Activated naive CD8-positive, alpha-beta T cell treated with anti-CD3 and anti-CD28 coated beads, Interleukin-2, amount 50 U/mL, for 24 hours (primary cell): ENCODE measurements at places on chromosomes 7 and 10.

GRCh38 chr7:73770002-73770859, at the start of gene CLDN3:
Gene CLDN3 (minus strand): TSS chr7:73770270. CDS start chr7:73770049, 221 bp downstream.
- peak; percentile 24 for DNase-seq

- no peak for DNase-seq
Observed at GRCh38 chr7:81929386-81929785, 159.5 kb upstream of the HGF start.

DNA sequence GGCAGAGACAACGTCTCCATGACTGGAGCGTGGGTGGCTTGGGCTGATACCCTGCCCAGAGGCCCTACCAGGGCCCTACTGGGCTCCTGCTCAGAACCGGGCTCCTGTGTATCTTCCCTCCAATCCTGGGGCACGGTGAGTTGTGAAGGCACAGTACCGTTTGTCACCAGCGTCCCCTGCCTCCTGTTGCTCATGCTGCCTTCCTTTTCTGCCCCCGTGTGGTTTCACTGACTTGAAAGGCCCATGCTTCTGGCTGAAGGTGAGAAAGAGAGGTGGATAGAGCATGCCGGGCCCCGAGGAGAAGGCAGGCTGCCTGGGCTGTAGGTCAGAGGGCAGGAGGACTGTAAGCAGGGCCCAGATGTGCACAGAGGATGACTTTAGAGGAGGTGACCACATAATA, 9.1 kb upstream of the DMBT1 start:
- DNase-seq: peak; percentile 39

GRCh38 chr10:94859086-94859485, 79.4 kb upstream of the CYP2C9 start:
- no peak for DNase-seq

GRCh38 chr10:71520042-71520441, 123.3 kb downstream of the CDH23 start:
- DNase-seq: no peak

GRCh38 chr10:91604553-91605534, 28.0 kb downstream of the PPP1R3C start:
- DNase-seq: no peak

DNA sequence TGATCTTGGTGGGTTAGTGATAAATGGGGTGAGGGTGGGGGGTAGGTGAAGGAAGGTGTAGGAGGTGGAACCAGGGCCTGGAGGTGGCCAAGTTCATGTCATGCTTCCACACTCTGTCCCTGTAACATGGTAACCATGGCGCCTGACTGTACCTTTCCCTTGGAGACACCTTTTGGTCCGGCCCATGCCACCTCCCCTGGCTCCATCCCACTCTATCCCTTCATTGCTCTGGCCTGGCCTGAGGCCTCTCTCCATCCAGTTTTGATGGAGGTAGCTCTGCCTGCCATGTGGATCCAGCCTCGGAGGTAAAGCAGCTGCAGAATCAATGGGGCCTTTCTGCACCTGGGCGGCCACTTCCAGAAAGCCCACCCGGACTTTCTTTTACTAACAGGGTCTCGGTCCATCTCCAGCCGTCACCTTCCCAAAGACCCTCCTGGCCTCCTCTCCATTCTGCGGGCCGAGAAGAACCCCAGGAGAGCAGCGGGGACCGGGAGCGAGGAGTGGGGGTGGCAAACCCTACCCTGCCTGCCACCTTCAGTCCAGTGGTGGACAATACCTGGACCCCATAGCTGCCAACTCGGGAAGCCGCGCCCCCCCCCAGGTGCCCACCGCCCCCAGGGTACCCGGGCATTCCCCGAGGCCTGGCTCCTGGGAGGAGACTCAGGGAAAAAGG, 504 bp upstream of the TRRAP start:
- no peak for DNase-seq

- no peak for DNase-seq
Observed at GRCh38 chr10:97059006-97059871, 126.5 kb downstream of the SLIT1 start.

GRCh38 chr7:89072081-89072480, 276.5 kb upstream of the TEX47 start:
- no peak for DNase-seq

DNA sequence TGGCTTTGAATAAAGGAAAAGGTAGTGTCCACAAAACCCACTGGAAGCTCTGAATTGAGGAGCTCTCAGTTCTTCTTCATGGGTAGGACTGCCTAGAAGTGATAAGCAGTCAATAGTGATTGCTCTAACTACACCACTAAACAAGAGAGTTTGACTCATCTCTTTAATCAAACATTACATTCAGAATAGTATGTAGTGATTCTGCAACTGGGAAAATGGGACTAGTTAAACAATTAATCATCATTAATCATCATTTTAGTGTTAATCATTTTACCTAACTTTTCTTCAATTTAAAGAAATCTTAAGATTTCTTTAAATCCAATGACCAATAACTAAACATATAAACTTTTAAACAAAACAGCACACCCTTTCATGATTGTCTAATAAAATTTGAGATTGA, 484.0 kb upstream of the FZD8 start:
- no peak for DNase-seq

DNA sequence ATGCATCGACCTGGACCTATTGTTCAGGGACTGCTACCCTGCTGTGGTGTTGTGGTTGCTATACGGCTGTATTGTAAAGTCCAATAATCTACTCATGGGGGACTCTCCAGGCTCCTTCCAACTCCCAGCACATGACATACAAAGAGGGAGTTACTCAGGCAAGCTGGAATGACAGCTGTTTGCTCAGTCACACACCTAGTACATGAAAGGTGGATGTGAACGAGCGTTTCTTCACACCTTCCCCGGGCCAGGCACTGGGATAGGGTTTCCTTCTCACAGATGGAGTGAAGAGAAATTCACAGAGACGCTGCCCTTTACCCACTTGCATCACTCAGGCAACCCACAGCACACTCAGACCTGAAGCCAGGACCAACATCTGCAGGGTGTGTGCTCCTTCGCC, 215.7 kb downstream of the TNS3 start:
- DNase-seq: no peak

- DNase-seq: no peak
Observed at GRCh38 chr7:100765250-100765649, 31.9 kb downstream of the ZAN start.

- peak; percentile 12 for DNase-seq
Observed at GRCh38 chr10:70052462-70053217, at the start of gene MACROH2A2. Gene MACROH2A2 (plus strand): TSS chr10:70052846. CDS start chr10:70075659, 22,813 bp downstream.

GRCh38 chr10:113304726-113305125, 248.1 kb upstream of the HABP2 start:
- no peak for DNase-seq

DNA sequence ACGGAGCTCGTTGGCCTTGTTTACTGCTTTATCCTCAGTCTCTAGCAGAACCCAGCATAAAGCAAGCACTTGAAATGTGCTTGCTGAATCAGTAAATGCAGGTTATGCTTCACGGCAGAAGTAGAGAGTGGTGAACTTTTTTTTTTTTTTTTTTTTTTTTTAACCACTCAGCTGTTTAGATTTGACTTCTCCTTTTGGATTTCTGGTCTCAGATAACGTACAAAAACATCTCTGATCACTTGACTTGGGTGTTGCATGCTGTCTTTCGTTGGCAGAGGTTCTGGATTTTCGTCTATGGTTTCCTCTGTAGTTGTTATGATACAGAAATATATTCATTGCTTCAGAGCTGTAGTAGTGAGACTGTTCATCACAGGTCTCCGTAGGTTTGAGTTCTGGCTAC, 242.5 kb upstream of the HABP2 start:
- no peak for DNase-seq

DNA sequence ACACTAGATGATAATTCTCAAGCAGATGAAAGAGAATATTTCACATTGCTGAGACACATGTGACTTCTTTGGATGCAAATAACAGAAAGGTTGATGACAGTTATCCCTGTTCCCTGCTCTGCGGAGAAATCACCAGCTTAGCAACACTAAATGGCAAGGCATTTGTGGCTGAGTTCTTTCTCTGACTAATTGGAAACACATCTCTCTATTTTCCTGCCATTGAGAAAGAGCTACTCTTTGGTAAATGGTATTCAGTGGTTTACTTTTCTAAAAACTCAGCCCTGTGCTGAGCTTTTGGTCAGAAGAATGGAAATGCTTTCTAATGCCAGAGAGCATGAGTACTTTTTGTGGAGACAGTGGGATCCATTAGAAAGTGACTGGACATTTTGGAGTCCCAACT, 771.4 kb downstream of the LRMDA start:
- DNase-seq: no peak

DNA sequence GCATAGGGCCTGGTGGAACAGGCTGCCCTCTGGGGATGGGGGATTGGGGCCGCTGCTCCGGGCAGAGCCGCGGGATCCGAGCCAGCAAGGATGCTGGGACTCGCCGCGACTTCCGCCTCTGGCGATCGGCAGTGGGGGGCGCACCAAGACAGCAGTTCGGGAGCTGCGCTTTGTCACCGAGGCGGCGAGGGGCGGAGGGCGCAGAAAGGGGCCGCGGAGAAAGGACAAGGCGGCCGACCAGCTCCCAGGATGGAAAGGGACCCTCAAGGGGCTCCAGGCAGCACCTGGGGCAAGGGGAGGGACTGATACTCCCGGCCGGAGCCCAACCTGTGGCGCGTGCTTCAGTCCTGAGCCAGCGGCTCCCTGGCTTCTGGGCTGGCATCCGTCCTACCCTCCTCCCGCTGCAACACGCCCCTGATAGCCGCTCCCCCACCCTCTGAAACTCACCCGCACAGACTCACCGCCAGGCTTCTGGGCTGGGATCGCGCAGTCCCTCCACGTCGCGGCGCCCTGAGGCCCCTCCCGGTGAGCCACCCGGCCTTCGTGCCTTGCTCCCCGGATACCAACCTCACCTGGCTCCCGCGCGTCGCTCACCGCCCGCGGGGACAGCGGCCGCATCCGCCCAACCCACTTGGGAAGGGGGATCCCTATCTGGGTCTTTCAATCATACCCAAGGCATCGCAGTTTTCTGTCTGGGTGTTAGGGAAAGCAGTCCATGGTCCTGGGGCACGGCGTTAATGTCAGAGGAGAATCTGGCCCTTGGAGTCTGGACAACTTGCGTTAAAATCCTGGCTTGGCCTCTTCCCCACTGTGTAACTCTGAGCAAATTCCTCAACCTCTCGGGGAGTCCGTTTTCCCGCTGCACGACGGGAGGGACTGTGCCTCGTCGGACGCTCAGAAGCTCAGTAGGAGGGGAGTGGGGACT, 7.0 kb upstream of the EVX1 start:
- DNase-seq: no peak

GRCh38 chr7:25861164-25861496, 290.9 kb upstream of the NFE2L3 start:
- DNase-seq: no peak

GRCh38 chr10:104155591-104155990, 33.6 kb downstream of the SFR1 start:
- DNase-seq: no peak

- no peak for DNase-seq
Observed at GRCh38 chr10:79300711-79301110, 46.6 kb upstream of the PPIF start.

- no peak for DNase-seq
Observed at GRCh38 chr7:135712796-135713195, 15.2 kb downstream of the SLC13A4 start.

GRCh38 chr7:17155529-17155928, 142.9 kb upstream of the AHR start:
- DNase-seq: no peak

DNA sequence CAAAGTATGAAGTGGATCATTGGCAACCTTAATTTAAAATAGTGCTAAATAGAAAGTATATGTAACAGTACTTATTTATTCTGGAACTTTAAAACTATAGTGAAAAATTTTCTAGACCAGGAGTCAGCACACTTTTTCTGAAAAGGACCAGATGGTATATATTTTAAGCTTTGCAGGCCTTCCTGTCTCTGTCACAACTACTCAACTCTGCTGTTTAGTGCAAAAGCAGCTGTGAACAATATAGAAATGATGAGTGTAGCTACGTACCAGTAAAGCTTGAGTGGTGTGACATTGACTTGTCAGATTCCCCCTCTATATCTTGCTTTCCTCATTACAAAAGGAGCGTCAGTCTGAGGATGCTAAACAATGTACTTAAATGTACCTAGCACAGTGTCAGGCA, 88.1 kb upstream of the IGFBP3 start:
- DNase-seq: no peak

GRCh38 chr10:14552015-14552414, 221.3 kb upstream of the FRMD4A start:
- no peak for DNase-seq

DNA sequence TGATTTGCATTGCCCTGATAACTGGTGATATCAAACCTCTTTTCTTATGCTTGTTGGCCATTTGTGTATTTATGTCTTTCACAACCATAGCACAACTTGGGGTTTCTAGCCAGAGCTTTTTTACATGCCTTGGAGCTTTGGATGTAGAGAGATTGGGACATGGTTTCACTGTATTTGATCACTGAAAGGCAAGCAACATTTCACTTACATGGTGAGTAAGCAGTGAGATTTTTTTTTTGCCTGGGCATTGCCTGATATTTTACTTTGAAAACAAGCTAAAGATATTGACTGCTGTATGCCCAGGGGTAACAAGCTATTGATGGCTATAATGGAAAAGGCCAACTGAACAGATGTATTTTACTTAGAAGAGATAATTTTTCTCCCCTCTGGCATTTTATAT, 259.0 kb downstream of the PHTF2 start:
- no peak for DNase-seq

DNA sequence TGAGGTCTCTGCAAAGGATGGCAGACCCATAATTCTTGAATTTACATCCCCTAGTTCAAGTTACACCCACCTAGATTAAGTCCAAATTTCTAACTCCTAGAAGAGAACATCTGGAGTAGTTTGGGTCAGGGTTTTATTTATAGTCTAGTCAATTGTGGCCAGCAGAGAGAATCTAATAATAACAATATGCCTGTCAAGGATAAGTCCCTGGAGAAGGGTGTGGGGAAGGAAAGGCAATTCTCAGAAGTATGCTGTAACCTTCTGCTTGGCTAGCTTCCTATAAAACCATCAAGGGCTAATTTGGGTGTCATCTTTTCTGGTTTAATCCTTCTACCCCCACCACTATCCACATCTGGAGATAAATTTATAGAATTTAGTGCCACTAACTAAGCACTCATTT, 52.8 kb upstream of the SEMA3E start:
- no peak for DNase-seq

GRCh38 chr7:46725838-46726237, 804.8 kb upstream of the IGFBP3 start:
- DNase-seq: no peak

DNA sequence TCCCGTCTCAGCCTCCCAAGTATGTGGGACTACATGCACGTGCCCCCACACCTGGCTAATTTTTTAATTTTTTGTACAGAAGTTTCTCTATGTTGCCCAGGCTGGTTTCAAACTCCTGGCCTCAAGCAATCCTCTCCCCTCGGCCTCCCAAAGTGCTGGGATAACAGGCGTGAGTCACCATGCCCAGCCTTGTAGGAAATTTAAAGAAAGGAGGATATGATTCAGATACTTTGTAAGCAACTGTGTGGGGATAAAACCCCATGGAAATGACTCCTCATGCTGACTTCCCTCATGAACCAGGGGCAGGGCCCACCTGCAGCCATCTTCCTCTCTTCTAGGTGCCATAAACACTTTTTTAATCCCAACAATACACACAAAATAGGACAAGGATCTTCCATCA, 50.2 kb downstream of the APBB1IP start:
- DNase-seq: peak; percentile 38

GRCh38 chr10:11146402-11147171, 128.9 kb downstream of the CELF2 start:
- no peak for DNase-seq

- DNase-seq: no peak
Observed at GRCh38 chr10:62684911-62685310, 119.6 kb upstream of the ADO start.
